ENCODE measurements at places on chromosomes 12 and 14. TPM values are rescaled to one million over a fixed set of nuclear protein-coding genes. Genes with fewer than 3 reads are reported as not detected.

Gene SALL2
- 1.5 TPM for total RNA-seq

DNA sequence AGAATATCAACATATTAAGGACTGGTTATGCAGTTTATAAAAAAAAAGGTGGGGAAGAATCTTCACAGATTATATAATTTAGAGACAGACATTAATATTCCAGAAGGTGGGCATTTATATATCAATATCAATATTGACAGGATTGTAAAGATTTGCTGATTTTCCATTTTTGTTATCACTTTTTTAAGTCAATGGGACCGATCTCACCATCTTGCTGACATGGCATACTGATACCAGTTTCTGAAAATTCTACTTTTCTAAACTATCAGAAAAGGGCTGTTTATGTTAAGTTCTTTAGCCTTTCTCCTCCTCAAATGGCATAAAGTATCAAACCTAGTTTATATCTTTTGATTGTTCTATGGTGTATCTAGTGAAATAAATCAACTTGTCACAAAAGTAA lies 344.1 kb upstream of the SOX5 start:
- DNase-seq = no peak

- no peak for DNase-seq
Observed at GRCh38 chr12:23831739-23832138, 117.7 kb downstream of the SOX5 start.

GRCh38 chr14:96660667-96661066 lies 136.5 kb upstream of the VRK1 start:
- no peak for DNase-seq

Gene BMAL2
- 19.3 TPM for total RNA-seq

Gene DBX2
- total RNA-seq = not detected

- DNase-seq = no peak
Observed at GRCh38 chr12:40969796-40970195, 218.3 kb upstream of the PDZRN4 start.

Gene PRPH
- total RNA-seq = not detected

GRCh38 chr12:93039062-93039461 lies 110.0 kb upstream of the EEA1 start:
- no peak for DNase-seq

DNA sequence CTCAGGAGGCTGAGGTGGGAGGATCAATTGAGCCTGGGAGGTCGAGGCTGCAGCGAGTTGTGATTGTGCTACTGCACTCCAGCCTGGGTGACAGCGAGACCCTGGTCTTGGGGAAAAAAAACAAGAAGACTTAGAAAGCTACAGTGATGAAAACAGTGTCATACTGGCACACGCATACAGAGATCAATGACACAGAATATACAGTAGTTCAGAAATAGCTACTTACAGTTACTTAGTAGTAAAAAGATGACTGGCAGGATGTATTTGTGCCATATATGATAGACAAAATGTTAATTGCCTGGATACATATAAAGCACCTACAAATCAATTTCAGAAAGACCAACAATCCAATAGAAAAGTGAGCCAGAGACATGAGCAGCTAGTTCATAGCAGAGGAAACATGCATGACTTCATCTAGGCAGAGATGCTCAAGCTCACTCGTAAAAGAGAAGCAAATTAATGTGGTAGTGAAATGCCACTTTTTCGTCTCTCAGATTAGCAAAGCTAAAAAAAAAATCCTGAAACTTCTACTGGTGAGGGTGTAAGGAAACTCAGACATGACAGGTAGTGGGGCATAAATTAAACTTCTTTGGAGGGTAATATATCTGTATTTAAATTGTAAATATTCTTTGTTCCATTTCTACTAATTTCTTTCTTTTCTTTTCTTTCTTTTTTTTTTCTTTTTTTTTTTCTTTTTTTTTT lies 2.5 kb upstream of the ALDH2 start:
- DNase-seq = no peak

GRCh38 chr12:123293178-123293760 lies 21.6 kb upstream of the CDK2AP1 start:
- no peak for DNase-seq

Gene CLEC4D
- not detected for total RNA-seq

DNA sequence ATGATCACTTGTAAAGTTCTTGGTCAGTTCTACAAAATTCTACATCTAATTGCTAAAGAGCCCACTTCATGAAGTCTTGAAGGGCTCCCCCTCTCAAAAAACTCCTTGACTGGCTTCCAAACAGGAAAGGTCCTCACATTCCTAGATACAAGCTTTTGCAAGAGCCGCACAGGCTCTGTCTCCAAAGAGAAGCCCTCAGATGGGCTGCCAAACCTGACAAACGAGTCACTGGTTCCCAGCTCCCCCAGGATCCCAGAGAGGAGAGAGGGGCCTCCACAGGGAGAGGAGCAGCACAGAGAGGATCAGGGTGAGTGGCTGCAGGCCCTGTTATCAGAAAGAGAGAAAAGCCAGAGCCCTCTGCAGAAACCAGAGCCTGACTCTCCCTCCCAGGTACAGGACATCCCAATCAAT lies 5.8 kb downstream of the NID2 start:
- DNase-seq = no peak

DNA sequence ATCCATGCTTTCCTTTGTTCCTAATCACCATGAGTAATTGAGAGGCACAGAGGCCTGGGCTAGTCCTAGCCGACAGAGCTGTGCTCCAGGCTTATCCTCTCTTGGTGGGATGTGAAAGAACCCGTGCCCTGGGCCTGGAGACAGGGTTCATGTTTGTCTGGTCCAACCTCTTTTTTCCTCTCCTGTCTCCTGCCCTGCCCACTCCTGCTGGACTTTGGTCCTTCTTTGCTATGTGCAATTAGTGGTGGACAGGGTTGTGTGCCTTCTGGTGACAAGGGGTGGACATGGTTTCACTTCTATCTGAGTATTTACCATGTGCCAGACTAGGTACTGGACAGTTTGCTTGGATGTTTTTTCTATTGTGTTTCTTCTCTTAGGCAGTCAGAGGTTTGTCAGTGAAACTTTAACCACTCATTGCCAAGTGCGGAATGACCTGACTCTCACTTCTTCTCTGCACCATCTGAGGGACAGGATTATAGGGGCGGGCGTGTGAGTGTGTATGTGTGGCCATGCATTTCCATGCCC lies 126.1 kb downstream of the SMOC1 start:
- no peak for DNase-seq

Gene CATSPERB
- total RNA-seq = 1.1 TPM

GRCh38 chr14:35235840-35236239 lies 56.3 kb upstream of the PSMA6 start:
- DNase-seq = no peak

DNA sequence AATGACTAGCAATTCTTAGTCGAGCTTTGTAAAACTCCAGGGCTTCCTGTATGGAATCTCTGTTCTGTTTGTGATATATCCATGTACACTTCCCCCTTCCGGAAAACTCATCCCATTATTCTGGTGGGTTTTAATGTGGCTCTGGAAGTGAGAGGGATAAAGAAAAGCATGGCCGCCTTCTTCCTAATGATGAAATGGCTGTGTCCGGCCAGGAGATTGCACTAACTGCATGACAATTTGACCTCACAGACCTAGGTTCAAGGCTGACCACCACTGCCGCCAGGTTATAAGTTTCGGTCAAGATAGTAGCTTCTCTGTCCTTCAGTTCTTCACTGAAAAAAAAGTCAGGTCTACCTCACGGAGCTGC lies 41.0 kb upstream of the NPAS3 start:
- no peak for DNase-seq

Gene WDHD1
- total RNA-seq = 0.80 TPM

DNA sequence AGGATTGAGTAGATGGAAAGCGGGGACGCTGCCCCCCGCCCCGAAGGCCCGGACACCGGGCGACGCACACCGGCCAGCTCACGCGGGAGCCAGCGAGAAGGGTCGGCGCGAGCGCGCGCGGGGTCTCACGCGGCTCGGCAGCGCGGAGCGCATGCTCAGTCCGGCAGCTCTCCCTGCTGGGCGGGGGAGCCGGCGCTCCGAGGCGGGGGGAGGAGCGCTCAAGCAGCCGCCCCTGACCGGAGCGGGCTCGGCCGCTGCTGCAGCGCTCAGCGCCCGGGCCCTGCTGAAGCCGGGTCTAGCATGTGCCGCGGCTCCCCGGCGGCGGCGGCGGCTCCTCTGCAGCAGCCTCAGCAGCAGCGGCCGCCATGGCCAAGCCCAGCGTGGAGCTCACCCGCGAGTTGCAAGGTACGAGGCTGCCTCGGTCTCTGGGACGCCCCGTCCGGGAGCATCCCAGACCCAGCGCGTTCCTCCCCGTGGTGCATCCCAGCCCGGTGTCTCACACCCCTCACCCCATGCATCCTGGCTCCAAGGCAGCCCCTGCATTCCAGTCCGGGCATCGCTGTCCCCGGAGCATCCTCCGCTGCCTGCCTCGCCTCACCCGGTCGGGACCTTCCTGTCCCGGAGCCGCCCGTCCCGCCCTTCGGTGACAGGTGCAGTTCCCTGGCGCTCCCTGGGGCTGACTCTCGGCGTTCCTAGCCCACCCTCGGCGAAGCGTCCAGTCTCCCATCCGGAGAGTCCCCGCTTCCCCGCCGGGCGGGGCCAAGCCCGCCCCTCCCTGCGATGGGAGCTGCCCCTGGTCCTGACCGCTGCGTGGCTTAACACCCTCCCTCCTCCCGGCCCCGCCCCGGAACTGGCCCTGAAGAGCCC lies at the start of gene CARMIL3:
CARMIL3 (plus strand) TSS at position 221 of the 867 bp plus-strand sequence; CDS start at position 366, 145 bp downstream.
- DNase-seq = no peak

GRCh38 chr12:69610729-69611128 lies at the start of gene LRRC10:
Gene LRRC10, minus strand, starts transcription at chr12:69610907. Its CDS starts 69 bp downstream, at chr12:69610838.
- DNase-seq = no peak

GRCh38 chr12:100797246-100797645 lies 2.7 kb downstream of the ANO4 start:
- no peak for DNase-seq

DNA sequence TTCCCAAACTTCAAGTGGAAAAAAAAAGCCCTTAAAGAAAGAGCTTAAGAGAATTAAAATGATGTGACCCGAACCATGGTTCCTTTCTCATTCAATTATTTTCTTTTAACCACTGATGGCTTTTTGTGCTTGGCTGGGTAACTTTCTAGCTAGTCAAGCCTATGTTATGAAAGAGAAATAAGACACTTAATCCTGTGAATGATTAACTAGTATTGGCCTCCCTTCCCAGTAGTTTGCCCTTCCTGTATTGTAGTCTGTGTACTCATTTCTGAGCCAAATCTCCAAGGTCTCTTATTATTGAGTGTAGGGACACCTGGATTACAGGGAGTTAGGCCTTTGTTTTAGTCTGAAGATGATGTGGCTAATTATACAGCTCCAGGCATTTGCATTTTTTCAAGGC lies 353.0 kb downstream of the RAD51B start:
- DNase-seq = no peak

- no peak for DNase-seq
Observed at GRCh38 chr12:49296034-49296835, 1.3 kb downstream of the PRPH start.

- no peak for DNase-seq
Observed at GRCh38 chr12:93572712-93573551, 457 bp downstream of the SOCS2 start.

Gene C14orf180
- not detected for total RNA-seq

GRCh38 chr14:93132472-93133065 lies 16.8 kb upstream of the ITPK1 start:
- DNase-seq = no peak

- no peak for DNase-seq
Observed at GRCh38 chr12:52826611-52827498, 7.3 kb downstream of the KRT79 start.

Gene IQSEC3
- total RNA-seq = not detected

Gene CLEC14A
- 5.9 TPM for total RNA-seq

GRCh38 chr14:103380719-103381377 lies 4.4 kb upstream of the MARK3 start:
- DNase-seq = no peak

GRCh38 chr12:52903285-52903854 lies 1.5 kb downstream of the KRT8 start:
- DNase-seq = no peak

DNA sequence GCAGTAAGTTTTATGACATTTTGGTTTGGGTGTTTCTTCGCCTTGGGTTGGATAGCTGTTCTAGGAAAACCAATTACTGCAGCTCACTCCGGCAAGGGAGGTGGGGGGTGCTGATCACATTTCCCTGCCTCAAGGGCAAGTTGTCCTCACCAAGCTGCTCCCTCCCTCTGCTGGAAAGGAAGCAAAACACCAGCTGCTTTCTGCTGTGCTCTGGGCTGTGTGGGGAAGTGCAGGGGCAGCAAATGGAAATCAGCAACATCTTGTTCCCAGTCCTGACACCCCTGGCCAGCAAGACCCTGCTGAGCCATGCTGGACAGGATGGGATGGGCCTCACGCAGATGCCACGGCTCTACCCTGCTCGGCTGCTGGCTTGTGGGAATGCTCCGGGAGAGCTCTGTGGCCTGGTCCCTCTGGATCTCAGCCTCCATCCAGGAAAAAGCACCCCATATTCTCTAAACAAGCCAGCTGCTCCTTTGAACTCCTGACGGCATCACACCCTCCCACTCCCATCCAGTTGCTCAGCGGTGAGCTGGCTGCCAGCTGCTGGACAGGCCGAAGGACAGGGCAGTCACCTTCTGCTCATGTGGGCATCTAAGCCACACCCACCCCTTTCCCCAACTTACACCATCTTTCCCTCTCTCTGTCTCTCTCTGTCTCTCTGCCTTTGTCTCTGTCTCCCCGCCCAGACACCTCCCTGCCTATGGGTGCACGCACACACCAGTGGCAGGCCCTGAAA lies 52.4 kb upstream of the EIF5 start:
- DNase-seq = no peak

Gene GALNT8
- not detected for total RNA-seq

- no peak for DNase-seq
Observed at GRCh38 chr12:15196221-15196620, 25.0 kb downstream of the RERG start.

DNA sequence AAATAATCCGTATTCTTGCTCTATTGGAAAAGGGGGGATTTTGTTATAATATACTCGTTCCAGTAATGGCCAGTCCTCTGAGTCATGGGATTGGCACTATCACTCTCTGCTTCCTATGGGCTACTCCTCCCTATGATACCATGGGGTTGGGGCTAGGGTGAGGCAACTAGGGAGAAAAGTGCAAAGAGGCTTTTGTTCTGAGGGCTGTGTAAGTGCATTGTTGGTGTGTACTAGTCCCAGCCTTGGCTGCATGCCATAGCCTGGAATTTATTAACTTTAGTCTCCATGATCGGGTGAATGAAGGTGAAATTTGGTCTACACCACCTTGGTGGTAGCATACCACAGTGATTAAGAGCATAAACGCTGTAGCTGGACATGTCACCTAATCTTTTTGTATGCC lies 247.6 kb downstream of the RPAP3 start:
- DNase-seq = no peak

DNA sequence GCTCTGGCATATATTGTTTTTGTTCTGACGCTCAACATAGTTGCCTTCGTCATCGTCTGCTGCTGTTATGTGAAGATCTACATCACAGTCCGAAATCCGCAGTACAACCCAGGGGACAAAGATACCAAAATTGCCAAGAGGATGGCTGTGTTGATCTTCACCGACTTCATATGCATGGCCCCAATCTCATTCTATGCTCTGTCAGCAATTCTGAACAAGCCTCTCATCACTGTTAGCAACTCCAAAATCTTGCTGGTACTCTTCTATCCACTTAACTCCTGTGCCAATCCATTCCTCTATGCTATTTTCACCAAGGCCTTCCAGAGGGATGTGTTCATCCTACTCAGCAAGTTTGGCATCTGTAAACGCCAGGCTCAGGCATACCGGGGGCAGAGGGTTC lies 77.0 kb downstream of the GTF2A1 start:
- DNase-seq = no peak

Gene IFI27
- 958 TPM for total RNA-seq

Gene POTEG
- not detected for total RNA-seq
